Stimulated activated CD8-positive, alpha-beta memory T cell treated with anti-CD3 and anti-CD28 coated beads, Interleukin-4, amount 100 ng/mL, for 24 hours (primary cell): ENCODE measurements at places on chromosomes 2 and 18.

GRCh38 chr2:20650393-20650876 lies 463 bp downstream of the HS1BP3 start:
- no peak for DNase-seq

GRCh38 chr2:136363900-136364299 lies 246.0 kb upstream of the CXCR4 start:
- DNase-seq, result no peak

DNA sequence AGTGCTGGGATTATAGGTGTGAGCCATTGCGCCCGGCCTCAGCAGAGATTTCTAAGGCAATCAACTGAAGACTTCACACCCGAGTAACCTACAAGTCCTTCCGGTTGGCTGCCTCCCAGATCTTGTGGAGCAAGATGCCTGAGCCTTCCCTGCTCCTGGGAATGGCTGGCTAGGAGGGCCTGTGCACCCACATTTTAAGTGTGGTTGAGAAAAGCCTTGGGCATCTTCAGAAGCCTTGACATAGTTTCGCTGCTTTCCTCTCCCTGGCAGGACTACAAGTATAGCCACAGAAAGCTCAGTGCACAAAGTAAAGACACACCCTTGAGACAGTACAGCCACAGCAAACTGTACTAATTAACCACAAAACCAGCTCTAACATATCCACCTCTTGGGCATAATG lies 35.2 kb downstream of the E2F6 start:
- DNase-seq, result no peak

GRCh38 chr2:239499726-239500573 lies 99.1 kb upstream of the HDAC4 start:
- no peak for DNase-seq

DNA sequence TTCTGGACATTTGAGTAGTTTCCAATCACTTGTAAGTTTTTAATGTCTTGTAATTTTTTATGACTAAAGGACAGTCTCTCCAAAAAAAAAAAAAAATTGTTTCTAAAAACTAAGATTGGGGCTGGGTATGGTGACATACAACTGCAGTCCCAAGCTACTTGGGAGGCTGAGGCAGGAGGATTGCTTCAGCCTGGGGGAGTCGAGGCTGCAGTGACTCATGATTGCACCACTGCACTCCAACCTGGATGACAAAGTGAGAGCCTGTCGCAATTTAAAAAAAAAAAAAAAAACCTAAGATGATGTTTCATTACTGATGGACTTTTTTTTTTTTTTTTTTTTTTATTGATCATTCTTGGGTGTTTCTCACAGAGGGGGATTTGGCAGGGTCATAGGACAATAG lies 34.4 kb upstream of the PKDCC start:
- no peak for DNase-seq

DNA sequence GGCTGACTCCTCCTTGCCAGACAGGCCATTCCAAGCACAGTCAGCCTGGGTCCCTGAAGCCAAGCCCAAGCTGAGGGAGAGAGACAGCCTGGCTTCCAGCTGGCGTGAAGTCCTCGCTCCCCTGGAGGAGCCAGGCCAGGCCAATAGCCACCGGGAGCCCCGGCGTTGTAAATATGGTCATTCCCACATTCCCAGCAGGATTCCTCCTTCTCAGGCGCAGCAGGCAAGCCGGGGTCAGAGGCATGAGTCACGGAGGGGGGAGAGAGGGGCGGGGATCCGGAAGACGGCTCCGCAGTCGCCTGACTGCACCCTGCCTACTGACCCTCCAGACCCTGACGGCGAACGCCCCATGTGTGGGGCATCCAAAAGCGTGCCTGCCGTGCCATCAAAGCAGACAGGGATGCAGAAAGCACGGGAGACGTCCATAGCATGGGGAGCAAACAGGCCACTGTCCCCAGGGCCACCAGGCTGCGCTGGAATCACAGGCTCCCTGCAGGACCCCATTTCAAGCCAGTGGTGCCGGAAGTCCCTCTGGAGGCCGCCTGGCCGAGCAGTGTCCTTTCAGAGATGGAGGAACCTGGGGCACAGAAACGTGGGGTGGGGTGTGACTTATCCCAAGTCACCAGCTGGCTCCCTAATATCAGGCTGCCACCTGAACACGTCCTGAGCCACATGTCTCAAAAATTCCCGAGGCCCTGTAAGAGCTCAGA lies 48.2 kb downstream of the TWIST2 start:
- DNase-seq, result no peak

- no peak for DNase-seq
These were observed 19.1 kb upstream of the LRRTM1 start for GRCh38 chr2:80323610-80324009.

DNA sequence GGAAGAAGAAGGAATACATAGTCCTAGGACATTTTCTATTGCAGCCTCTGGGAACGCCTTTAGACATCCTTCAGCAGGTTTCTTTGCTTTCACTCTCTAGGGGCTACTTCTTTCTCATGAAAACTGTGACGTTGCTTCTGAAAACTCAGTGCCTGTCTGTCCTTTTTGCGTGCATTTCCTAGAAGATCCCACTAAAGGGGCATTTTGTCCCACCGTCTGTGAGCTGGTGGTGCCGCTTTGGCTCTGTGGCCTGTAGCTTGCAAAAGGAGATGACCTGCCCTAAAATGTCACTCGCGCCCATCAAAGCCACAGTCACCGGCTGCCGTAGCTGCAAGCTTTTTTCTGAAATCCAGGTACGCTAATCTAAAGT lies 579 bp downstream of the STAT4 start:
- no peak for DNase-seq

- no peak for DNase-seq
These were observed 654.6 kb upstream of the LINC00305 start for GRCh38 chr18:64803471-64803870.

DNA sequence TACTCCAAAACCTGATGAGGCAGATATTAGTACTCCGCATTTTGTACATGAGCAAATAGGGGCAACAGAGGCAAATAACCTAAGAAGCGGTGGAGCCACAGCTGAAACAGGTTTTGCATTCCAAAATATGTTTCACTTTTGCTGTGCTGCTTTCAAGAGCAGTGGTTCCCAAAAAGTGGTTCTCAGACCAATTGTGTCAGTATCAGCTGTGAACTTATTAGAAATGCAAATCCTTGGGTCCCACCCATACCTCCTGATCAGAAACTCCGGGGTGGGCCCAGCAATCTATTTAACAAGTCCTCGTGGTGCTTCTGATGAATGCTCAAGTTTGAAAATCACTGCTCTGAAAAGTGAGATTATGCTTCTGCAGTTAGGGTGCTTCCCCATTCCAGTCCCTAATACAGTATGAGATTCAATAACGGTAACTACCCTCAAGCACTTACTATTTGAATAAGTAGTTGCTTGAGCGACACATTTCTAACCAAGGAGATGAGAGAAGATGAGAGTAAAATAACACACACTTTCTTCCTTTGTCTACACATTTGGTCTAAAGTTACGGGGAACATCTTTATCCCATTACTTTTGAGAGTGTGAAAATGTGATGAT lies 17.8 kb upstream of the TCF4 start:
- DNase-seq, result no peak

GRCh38 chr2:37797081-37797480 lies 125.6 kb upstream of the CDC42EP3 start:
- no peak for DNase-seq

GRCh38 chr2:241443486-241444223 lies 64.7 kb downstream of the STK25 start:
- DNase-seq, result peak; percentile 84

- no peak for DNase-seq
These were observed 706 bp downstream of the LAMA1 start for GRCh38 chr18:7116792-7117389.
